Esophagus squamous epithelium (tissue), 5 donors: ENCODE measurements at places on chromosomes 1 and 21.

GRCh38 chr1:201348211-201348566 is 29.3 kb downstream of the TNNT2 start:
- DNase-seq = no peak

DNA sequence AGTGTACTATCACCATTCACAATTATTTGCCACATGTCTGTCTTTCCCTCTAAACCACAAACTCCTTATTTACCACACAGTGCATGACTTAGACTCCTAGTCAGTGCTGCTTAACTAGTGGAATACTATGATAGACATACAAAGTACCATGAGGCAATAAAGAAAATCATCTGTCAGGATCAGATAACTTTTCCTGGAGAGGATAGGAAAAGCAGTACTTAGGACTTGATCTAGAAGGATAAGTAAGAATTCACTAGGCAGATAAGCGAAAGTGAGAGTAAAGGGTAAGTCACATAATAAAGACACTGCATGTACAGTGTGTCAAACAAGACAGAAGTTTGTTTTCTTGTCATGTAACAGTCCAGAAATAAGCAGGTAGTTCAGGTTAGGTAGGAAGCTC is 21.2 kb upstream of the TSPAN1 start:
- no peak for DNase-seq

GRCh38 chr1:155026154-155026553 is 7.4 kb downstream of the DCST2 start:
- DNase-seq = no peak

DNA sequence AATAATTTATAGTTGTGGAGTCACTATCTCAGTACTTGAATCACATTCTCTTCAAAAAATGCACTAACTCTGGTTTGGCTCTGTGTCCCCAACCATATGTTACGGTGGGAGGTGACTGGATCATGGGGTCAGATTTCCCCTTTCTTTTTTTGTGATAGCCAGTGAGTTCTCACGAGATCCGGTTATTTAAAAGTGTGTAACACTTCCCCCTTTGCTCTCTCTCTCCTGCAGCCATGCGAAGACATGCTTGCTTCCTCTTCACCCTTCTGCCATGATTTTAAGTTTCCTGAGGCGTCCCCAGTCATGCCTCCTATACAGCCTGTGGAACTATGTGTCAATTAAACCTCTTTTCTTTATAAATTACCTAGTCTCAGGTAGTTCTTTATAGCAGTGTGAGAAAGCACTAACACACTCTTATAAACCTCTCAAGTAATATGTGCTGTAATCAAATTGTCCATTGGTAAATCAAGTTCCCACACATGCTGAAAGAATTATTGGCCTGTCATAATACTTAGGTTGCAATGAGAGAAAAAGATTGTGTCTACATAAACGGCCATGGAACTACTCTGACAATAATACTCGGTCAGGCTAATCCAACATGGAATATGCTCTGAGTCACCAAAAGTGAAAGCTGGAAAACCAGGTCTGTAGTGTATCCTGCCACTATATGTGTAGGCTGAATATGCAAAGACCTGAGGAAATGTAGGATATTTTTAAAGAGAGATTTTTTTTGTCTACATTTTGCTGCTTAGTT is 107.5 kb downstream of the SLC44A5 start:
- DNase-seq = no peak

DNA sequence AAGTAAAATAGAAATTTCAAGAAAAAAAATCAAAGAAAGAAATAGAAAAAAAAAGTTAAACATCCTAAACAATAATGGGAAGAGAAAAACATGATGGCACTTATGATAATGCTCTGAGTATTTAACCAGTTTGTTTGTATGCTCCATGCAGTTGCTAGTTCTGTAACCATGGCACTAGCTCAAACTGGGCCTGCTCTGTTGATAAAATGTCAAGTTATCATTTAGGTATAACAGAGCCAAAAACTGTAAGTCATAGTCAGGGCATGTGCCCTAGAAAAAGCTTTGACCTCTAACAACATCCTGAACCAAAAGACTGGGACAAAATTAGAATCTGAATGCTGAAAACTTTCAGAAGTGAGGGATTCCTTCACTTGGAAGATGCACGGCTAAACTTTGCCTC is 148.9 kb downstream of the KCNT2 start:
- no peak for DNase-seq

GRCh38 chr21:46110499-46111192 is 12.7 kb downstream of the COL6A2 start:
- DNase-seq = no peak

- DNase-seq = no peak
Observed at GRCh38 chr1:80982831-80983230, 817.9 kb upstream of the ADGRL2 start.

DNA sequence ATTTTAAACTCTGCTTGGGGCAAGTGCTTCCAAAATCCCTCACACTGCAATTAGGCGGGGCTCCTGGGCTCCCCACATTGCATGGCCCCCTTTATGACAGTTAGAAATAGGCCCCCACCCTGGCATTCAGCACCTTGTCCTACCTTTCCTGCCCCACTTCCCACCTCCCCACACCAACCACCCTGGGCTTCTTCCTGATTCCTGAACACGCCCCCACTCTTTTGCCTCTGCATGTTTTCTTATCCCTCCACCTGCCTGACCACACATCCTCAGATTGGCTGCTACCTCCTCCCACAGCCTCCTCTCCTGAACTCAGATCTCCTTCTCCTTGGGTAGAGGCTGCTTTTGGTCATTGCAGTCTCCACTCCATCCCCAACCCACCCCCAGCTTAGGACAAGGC is 1.5 kb downstream of the MOB3C start:
- DNase-seq = no peak

DNA sequence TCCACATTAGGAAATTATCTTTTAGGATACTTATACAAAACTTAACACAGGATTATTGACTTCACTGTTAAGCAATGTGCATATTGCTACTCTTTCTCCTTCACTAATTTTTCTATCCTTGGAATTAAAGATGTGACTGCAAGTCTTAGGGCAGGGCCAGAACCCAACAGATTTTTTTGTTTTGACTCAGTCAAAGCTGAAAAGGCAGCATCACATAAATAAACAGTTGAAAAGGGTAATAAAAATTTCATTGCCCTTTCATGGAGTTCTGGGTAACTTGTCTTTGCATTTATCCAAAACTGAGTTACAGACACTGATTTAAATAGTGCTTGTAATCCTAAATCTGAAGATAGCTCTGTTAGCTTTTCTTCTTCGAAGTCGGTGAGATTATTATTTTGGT is 1.9 kb upstream of the TMEM35B start:
- DNase-seq = no peak

DNA sequence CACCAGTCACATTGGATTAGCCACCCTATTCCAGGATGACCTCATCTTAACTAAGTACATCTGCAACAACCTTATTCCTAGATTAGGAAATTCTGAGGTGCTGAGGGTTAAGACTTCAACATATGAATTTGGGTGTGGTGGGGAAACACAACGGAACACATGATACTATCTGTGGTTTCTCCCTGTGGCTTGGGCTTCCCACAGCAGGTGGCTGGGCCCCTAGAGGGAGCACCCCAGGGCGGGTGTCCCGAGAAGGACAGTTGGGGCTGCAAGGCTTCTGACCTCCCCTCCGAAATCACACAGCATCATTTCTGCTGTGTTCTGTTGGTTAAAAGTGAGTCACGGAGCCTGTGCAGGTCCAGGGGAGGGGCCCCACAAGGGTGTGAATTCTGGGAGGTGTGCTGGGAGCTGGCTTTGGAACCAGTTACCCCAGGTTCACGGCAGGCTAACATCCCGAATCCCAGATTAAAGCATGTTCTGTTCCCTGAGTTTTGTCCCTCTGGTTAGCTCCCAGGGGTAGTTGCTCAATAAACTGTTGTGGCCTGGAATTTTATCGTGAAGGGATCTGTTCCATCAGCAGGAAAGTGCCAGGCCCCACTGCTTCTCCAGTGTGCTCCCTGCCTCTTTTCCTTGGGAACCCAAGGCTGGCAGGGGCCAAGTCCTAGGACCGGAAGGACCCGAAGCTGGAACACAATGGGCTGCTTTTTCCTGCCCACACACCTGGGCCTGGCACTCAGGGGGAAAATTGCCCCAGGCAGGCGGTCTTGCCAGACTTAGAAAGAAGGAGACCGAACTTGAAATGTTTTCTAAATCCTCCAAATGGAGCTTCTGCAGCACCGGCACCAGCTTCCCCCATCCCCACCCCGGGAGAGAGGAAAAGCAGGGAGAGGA is 154.0 kb upstream of the WNT4 start:
- no peak for DNase-seq

DNA sequence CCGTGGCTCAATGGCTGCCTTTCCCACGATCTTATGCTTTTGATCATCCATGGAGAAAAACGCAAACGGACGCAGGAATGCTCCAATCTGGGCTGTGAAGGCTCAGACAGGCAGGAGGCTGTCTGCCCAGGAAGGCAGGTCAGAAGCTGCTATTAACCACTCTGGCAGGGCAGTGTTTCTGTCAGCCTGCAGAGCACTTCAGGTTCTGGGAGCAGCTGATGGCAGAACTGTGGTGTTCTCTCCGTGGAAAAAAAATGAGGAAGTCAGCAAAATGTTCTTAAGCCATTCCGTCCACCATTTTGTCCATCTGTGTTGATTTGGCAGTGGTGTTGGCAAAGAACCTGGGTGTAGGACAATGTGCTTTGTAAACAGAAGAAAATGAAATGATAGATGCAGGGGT is 91.7 kb downstream of the SIM2 start:
- no peak for DNase-seq

DNA sequence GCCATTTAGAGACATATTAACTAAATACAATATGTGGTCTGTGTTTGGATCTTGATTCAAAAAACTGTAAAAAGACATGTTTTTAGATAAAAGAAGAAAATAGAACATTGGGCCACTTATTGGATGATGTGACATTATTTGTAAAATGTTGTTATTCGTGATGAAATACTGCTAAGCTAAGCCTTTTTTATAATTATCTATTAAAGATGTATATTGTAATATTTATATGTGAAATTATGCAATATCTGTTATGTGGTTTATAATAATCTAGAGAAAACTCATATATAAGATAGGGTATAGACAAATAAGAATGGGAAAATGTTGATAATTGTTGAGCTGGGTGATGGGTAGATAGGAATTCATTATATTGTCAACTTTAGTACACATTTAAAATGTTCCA is 82.0 kb upstream of the RGS1 start:
- no peak for DNase-seq

- DNase-seq = no peak
Observed at GRCh38 chr1:31487143-31487542, 74.1 kb downstream of the SERINC2 start.

DNA sequence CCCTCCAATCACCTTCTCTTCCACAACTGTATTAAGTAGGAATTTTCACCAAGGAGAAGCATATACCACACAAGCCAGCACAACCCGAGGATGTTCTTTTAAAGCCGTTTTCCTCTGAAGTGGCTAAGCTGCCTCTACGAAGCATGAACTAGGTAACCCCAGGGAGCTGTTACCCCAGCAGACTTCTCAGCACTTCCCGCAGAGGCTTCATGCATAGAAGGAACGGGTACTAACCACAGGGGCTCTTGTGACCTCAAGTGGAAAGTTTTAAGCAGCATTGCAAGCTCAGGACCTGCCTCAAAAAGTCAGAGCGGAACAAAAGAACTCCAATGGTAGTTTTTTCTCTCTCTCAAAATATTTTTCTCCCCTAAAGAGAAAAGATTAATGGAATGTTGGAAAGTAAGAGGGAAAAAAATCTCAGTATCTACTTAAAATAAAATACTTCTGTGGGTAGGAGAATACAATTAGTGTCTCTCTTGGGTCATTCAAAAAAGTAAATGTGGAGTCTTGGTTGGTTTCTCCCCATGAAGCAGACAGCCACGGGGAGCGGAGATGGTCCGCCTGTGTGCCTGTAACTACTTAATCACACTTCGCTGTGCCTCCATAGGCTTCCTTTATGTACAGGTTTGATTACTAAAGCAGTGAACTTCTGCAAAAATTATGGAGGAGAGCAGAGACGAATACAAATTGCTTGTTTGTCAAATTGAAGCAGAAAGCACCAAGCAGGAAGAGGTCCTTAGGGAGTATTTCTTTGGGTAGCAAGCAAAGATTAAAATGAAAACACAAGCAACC is 40.9 kb downstream of the STX6 start:
- no peak for DNase-seq

- DNase-seq = no peak
Observed at GRCh38 chr21:41931041-41931451, 22.8 kb downstream of the C2CD2 start.

DNA sequence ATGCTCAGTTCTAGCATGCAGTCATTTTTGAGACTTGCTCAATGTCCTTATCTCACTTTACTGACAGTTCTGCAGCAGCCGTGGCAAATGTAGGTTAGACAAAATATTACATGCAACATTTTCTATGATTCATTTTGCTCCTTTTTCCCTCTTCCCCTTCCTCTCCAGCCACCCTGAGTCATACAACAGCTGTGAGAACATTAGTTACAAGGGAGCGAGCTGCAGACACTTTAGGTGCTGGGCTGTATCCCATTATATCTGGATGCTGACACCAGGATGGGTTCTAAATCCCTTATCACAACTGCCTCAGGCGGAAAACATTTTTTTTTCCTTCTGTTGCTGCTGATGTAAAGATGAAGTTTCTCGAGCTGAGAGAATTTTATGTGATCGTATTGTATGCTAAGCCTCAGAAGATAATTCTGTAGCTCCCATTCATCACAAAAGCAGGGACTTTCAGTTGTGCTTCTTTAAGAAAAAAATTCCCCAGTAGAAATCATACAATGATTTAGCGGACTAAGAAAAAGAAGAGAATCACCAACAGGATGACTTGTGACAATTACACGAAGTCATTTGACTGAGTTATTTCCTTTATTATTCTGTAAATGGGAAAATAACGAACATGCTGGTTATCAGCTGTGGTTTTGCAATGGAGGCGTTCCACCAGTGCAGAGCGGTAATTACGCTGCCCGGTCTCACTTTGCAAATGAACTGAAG is 345.0 kb downstream of the DISC1 start:
- DNase-seq = no peak

GRCh38 chr1:230906226-230906625 is 37.9 kb upstream of the C1orf198 start:
- DNase-seq = no peak

GRCh38 chr1:97797403-97798183 is 123.2 kb downstream of the DPYD start:
- DNase-seq = no peak

DNA sequence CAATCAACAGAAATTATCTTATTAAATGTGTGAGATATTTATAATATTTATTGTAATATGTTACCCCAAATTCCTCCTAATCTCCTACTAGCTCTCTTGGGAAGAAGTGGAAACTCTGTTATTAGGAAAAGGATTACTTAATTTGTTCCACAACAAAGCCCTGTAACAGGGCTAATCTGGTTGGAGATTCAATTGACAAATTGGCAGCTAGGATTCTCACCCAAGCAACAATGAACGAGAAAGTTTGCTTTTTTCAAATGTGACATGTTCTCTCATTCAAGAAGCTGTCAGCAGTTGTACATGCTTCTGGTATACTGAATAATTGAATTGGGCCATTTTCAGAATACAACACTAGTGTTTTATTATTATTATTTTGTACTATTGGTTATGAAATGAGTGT is 367.9 kb upstream of the ADGRL4 start:
- no peak for DNase-seq

GRCh38 chr1:173688300-173688699 is 18.6 kb upstream of the ANKRD45 start:
- DNase-seq = no peak
